ENCODE measurements at places on chromosomes 7 and 10.

DNA sequence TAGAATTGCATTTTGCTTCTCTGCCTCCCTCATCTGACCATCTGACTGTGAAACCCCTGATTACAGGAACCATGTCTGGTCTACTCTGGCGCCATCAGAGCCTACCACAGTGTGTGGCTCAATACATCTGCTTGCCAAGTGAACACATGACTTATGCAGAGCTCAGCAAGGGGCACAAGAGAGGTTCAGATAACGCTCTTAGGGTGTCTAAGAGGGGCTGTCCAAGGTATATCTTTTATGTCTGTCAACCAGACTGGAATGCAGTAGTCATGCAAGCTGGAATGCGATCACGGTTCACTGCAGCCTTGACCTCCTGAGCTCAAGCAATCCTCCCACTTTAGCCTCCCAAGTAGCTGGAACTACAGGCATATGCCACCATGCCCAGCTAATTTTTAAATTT is 10.3 kb upstream of the RRP12 start:
- ATAC-seq, result no peak

- ATAC-seq, result no peak
These were observed 83.7 kb upstream of the CCDC71L start for GRCh38 chr7:106744563-106745091.

DNA sequence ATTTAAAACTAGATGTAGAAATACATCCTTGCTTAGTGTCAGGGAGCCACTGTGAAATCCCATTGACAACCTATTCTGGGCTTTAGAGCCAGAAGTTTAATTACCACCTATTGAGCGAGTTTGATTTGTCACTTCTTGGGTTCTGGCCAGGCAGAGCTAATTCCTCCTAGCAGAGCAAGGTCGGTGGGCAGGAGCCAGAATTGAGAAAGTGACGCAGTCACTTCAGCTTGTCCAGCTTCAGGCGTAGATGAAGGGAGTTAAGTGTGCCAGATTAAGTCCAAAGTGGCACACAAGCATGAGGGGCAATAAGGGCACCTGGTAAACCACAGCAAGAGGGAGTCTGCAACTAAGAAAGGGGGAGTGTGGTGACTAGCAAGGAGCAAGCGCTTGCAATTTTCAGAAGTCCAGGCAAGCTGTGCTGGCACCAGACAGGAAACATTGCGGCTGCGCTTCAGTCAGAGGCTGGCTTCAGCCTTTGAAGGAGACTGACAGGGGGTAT is 119.4 kb downstream of the ST7 start:
- ATAC-seq, result peak; percentile 26

- no peak for ATAC-seq
These were observed 282.4 kb downstream of the ADARB2 start for GRCh38 chr10:1454951-1455350.

DNA sequence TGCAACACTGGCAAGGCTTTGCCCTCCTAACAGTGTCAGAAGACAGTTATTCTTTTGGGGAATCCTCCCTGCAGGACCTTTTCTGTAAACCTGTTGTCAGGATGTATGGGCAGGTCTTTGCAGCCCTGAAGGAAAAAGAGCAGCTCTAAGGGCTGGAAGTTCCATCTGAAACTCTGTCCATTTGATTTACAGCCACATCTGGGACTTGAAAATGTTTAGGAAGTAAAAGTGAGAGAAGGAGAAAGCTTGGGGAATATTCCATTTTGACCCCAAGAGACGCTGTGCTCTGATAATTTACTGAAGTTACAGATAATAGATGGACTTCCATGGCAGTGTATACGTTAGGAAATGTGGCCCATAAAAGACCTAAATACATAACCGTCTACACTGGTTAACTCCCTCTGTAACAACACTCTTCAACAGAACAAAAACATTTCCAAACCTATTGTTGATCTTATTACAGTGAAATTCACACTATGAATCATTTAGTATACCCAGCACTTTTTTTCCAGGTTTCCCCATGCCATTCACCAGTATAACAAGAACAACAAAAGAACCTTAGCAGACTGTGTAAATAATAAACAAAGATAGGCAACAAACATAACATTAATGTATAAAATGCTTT is 89.1 kb downstream of the KIAA1549 start:
- ATAC-seq, result no peak

DNA sequence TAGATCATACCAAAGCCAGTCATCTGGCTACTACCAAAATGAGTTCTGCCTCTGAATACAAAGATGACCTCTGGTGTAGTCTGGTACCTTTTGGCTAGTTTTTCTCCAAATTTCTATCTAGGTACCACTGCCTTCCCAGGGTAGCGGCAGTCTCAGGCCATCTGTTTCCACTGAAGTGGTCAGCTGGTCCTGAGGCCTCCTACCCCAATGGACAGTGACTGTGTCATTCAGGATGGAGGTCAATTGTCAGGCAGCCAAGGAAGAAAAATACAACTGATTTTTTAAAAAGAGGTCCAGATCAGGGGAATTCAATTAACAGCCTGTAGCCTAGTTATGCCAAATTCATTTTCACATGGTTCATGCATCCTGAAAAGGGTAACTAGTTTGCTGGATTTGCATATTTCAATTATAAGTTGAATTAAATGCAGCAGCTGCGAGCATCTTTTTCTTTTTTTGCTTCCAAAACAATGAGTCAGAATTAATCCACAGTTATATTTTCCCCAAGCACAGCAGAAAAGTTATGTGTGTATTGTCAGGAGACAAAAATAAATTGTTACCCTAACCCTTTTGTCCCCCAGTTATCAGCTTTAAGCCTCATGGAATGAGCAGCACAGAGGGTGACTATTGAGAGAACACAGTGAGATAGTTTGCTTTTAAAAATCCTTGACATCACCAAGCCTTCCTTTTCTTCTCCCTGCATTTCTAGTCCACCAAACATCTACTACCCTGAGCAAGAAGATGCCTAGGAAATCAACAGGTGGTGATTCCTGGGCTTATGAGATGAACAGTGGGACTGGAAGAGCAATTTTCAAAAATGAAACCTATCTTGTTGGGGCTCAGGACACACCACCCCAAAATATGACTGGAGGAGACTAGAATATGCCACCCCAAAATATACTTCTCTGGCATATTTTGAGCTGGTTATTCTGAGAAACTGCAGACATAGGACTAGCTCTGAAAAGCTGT is 27.7 kb downstream of the BCCIP start:
- no peak for ATAC-seq

DNA sequence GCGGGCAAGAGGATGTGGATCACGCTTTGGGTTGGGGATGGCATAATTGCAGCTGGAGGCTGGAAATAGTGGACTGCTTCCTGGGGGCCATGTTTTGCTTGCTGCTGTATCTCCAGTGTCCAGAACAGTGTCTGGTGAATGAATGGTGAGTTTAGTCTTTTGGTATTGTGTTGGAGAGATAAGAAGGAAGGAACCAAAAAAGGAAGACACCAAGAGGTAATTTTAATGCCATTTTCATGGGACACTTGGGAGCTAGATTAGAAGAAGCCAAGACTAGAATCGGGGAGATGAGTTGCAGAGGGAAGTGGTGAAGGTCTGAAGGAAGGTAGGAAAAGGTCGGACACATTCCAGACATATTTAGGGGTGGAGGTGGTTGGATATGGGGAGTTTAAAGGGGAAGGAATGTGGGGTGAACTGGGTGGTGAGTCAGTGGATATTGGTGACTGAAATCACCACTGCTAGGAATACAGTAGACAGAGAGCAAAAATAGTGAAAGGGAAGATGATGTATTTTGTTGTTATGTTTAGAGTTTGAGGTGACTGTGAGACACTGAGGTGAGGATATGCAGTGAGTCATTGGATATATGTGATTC is 76.7 kb downstream of the CCNY start:
- no peak for ATAC-seq

DNA sequence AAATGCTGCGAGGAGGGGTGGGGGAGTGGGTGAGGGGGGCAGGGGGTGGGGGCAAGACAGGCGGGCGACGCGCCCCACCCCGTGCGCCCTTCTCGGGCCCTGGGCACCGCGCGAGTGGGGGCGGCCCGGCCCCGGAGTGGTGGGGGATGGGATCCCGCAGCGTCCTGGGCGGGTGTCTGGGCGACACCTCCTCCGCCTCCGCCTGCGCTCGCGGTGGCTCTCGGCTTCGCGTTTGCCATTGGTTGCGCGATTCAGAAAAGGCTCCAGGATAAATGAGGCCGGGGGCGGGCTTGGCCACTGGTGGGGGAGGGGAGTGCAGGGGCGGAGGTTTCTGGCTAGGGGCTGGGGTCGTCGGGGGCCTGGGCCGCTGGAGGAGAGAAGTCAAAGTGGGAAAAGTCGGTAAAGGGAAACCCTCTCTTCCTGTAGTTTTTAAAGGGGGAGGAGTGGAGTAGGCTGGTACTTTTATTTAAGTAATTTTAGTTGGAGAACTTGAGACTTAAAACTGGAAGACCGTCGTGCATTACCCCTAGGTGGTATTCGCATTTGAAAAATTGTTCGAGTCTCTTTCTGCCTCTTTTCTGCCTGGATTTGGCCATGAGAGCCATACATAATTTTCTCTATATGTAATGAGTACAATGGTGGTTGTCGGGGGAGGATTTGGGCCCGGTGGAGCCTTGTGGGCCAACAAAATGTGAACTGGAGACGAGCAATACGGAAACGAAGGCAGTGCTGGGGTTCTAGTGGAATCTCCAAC is 992 bp upstream of the IGF2BP3 start:
- peak; percentile 23 for ATAC-seq

DNA sequence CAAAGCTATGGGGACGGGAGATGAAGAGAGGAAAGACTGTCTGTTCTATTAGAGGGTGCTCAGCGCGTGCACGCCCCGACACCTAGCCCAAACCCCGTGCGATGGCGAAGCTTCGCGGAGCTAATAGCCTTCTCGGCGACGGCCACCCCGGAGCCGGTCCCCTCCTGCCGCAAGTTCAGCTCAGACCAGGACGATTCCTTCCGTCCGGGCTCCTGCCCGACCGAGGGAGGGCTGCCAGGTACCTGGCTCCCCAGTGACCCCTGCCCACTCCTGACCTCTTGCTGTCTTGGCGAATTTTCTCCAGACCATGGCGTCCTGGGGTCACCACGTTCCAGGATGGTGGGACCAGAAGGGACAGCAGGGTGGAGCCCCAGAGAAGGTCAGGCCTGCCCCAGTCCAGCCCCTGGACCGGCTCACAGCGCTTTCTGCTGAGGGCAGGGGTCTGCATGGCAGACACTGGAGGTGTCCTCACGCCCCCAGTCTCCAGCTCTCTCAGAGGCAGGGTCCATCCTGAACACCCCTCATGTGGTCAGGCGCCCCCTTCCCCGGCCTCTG is 36.7 kb downstream of the UNCX start:
- ATAC-seq, result no peak

DNA sequence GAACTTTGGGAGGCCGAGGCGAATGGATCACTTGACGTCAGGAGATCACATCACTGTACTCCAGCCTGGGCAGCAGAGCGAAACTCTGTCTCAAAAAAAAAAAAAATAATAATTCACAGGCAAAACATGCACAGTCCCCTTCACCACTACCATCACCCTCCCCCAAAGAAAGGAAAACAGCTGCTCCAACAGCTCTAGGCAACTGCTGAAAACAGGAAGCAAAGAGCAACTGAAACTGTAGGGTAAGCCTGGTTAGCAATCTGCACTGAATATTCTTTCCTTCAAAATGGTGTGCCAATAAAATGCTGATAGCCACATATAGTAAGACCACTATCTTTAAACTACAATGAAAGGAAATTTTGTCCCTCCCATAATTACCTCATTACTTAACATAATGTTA is 11.8 kb downstream of the NT5C2 start:
- ATAC-seq, result no peak

GRCh38 chr7:88377434-88377833 is 70.7 kb upstream of the STEAP4 start:
- no peak for ATAC-seq

DNA sequence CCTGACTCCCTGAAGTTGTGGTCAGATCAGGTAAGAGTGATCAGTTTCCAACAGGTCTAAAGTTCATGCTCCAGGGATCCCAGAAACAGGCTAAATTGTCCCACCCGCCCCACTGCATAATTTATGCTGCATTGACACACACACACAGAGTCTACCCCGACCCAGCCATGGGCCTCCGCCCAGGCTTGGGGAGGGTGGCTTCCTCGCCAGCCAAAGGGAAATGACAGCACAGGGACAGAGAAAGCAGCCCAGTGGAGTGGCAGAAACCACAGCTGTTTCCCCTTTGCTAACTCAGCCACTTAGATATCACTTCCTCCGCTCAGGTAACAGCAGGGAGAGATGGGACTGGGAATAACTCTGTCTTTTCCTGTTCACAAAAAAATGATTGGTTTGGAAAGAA is 9.4 kb downstream of the SH3PXD2A start:
- peak; percentile 89 for ATAC-seq

- no peak for ATAC-seq
These were observed 33.1 kb upstream of the TBX20 start for GRCh38 chr7:35286986-35287385.

DNA sequence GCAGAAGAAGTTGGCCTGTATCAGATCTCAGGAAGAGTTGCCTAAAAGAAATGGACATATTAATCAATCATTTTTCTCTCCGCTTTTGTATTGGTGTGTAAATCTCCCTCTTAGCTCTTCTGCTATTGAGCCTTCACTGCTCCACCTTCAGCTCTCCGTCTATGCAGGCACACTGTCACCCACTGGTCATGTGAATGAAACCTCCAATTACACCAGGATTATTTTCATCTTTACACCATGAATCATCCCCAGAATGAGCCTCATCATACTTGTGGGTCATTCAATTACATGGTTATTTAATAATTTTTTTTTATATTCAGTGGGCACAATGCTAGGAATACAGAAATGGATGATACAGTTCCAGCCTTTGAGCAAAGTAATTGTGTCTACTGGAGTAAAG is 92.6 kb downstream of the LRRC4 start:
- ATAC-seq, result peak; percentile 84

GRCh38 chr7:114419441-114420272 is 5.0 kb downstream of the FOXP2 start:
- ATAC-seq, result no peak

- ATAC-seq, result no peak
These were observed 57.5 kb downstream of the GLRX3 start for GRCh38 chr10:130193493-130194193.

- ATAC-seq, result no peak
These were observed 8.2 kb downstream of the MYOF start for GRCh38 chr10:93473804-93474472.

- ATAC-seq, result no peak
These were observed 115.5 kb upstream of the CALCR start for GRCh38 chr7:93690021-93690420.

- peak; percentile 33 for ATAC-seq
These were observed 8.5 kb downstream of the ZDHHC16 start for GRCh38 chr10:97454330-97455036.

GRCh38 chr7:50362712-50363282 is 58.3 kb downstream of the IKZF1 start:
- no peak for ATAC-seq

DNA sequence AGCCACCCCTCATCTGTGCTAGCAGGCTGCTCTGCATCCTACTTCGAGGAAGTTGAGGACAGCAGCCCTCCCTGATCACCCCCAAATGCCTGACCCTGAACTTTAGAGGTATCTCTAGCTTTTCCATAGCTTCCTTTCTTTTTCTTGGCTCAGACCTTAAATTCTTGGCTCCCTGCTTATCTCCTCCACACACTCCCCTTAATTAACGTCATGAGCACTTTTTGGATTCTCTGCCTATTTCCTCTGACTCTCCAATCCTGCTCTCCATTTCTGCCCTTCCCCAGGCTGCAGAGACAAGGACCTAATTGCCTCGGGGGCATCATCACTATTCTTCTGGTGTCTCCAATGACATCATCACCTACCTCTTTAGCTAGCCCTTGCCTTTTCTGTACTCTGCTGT is 40.8 kb upstream of the SEC61G start:
- ATAC-seq, result no peak

All from motor neuron (in vitro differentiated cells).